Activated CD4-positive, alpha-beta T cell treated with anti-CD3 and anti-CD28 coated beads for 24 hours (primary cell): ENCODE measurements at places on chromosomes 4 and X.

DNA sequence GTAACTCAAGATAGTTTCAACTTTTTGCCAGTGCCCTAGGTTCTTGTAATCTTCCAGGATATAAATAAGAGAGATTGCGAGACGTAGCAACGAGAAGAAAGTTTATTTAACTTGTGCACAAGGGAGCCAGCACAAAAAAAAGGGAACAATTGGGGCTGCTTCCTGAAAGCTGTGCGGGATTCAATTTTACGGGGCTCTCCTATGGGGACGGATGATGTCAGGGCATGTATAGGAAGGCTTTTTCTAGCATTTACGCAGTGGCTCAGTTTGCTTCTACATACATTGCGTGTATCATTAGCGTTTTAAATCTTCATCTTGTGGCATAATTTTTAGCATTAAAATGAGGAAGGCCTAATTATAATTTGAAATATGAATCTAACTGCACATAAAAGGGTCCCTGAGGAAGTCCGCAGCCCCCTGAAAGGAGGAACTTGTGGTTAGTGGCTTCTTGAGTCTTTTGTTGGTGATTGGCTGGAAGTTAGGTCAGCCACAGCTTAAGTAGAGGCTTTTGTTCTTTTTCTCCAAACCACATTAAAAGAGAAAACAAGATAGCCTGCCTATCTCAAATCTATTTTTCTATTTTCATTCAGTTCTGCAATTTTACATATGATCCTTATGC lies 668.2 kb upstream of the NDST4 start:
- DNase-seq = no peak

GRCh38 chr4:61299316-61299715 lies 99.2 kb downstream of the ADGRL3 start:
- DNase-seq = no peak

DNA sequence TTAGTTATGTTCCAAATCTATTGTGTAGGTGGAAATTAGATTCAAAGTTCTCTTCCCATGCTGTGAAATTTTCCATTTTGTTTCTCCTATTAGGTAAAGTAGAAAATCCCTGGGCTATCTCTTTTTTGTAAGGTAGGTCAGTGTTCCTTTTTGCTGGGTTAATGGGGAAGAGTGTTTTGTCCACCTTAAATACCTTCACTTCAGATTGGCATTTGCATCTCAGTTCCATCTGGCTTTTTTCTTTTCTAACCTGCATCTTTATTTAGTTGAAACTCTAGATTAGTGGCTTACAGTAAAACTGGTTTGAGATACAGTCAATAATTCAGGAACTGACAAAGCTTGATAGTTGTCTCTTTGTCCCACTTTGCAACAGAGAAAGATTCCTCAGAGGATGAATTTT lies 1115.8 kb downstream of the PDHA2 start:
- DNase-seq = no peak

- DNase-seq = no peak
These were observed 262.2 kb upstream of the TTC29 start for GRCh38 chr4:147207911-147208310.

DNA sequence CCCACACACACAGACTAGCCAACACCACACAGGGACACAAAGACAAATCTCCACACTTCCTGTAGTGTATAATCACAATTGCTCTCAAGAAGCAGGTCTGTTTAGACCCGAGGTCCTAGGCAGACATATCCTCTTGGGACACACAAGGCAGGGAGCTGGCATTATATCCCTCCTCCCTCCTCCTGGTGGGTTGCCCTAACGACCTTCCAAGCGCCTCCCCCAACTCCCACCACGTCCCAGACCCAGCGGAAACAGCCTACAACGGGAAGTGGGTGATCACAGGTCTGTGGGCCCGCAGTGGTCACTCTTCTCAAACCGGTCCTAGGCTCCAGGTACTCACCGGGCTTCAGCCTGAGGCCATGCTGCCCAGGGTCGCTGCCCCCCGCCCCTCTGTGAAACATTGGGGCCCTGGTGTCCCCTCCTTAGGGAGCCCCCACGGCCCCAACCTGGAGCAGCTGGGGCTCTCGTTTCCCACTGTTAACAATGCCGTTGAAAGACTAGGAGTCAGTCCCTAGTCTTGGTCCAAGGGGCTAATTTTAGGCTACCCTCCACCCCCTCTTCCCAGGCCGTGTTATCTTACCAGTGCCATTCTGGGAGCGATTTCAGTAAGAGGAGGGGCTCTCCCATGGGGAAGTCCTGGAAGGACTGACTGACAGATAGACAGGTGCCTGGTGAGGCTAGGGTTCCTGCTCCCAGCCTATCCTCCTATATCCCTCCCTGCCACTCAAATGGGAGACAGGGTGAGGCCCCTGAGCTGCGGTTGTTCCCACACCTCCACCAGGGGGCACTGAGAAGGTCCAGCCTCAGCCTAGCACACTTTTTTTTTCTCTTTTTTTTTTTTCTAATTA lies at the start of gene ASB12:
ASB12 (minus strand) TSS at position 485 of the 848 bp plus-strand sequence. CDS start 4,957 bp downstream, outside the sequence.
- no peak for DNase-seq

DNA sequence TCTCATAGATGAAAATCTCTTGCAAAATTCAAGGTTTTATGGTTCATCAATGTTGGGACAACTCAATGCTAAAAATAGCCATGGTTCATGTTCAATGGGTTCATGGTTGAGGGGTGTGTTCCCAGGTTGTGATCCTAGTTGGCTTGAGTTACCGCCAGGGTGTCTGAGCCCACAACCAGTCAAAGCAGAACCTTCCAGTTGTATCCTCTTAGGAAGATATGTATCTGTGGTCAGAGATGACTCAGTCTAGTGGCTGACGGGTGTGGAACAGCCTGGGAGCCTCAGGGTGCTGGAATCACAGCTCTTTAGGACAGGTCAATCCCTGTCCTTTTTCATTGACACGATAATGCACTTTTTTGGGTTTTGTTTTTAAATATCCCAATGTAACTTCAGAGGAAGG lies 192.3 kb upstream of the NR3C2 start:
- DNase-seq = no peak

DNA sequence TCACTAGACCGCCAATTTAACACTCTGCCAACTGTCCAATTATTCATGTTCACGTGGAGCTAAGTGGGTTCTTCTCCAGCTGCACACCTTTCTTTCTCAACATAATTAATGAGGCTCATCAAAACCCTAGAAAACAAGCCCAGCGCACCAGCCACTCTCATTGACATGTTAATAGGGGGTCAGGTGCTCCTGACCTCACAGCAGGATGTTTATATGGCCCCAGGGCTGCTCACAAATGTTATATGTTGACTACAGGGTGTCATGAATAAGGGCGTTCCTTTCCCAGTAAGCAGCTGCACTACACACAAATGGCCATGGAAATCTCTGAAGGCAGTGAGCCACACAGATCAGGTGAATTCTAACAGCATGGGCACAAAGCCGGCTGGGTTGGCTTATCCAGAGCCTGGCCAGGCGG lies 209.8 kb downstream of the MGST2 start:
- DNase-seq = no peak

- DNase-seq = no peak
These were observed 3.8 kb downstream of the ARHGAP10 start for GRCh38 chr4:147735413-147736301.

DNA sequence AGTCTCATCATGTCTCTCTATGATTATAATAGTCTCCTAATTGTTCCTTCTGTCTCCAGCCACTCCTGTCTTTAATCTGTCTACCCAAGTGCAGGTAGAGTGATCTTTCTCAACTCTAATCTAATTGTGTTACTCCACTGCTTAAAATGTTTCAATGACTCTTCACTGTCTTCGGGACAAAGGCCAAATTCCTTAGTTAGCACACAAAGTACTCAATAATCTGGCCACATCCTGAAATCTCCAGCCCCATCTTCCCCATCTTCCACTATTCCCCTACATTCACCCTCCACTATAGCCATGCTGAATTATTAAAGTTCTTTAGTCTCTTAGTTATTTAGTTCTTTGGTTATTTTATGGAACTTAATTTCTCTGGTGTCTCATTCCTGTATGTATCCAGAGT lies 353.3 kb downstream of the OPHN1 start:
- DNase-seq = no peak

DNA sequence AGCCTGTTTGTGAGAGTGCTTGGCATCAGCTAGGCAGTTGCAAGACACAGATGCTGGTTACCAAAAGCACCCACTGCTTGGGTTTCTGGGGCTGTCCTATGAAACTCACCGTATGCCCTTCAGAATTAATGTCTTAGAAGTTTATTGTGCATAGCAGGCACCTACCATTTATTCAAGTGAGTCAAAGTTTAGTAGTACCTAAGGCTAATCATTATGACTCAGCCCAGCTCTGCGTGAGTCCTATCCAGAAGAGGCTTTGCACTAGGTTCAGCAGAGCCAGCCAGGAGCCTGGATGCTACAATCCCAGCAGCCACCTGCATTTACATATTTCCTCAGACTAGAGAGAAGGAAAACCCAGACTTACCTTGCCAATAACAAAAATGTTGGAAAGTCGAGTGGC lies 4.2 kb downstream of the RPS4X start:
- no peak for DNase-seq

GRCh38 chr4:2482693-2483092 lies 13.8 kb downstream of the RNF4 start:
- DNase-seq = no peak

- DNase-seq = no peak
These were observed 10.9 kb upstream of the UBE2K start for GRCh38 chr4:39687014-39687413.

DNA sequence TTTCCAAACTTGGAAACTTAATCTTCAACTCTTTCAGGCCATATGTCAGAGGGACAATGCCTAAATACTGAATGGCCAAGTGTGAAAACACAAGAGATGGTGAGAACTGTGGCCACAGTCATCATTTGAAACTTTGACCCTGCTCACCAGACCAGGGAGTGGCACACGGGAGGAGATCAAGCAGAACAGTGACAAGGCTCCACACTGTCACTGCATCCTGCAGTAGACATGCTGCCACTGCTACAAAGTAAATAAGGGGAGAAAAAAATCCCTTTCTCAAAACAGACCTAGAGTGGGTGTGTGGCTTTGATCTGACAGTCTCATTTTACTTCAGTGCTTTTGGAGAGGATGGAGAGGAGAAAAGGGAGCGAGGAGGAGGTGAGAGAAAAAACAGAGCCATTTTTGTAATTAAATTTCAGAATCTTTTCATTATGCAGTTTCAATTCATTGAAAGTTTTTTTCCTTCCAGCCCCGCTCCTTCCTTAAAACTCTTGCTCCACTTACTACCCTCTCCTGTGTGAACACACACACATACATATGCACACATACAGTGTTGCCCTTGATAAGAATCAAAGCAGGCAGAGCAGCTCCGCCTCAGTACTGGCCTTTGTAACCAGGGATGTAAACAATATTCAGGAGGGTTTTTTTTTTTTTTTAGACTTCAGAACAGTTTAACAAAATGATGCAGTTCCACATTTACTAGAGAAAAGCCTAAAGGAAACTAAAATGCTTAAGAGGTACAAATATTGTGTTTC lies 34.4 kb downstream of the NEXMIF start:
- DNase-seq = no peak

- DNase-seq = no peak
These were observed 6.5 kb downstream of the TIFA start for GRCh38 chr4:112279025-112279881.

GRCh38 chr4:11218692-11219091 lies 210.0 kb downstream of the HS3ST1 start:
- DNase-seq = no peak

GRCh38 chrX:122046815-122047214 lies 999.4 kb downstream of the GLUD2 start:
- DNase-seq = no peak

- no peak for DNase-seq
These were observed 55.3 kb upstream of the HPSE start for GRCh38 chr4:83389756-83390505.

DNA sequence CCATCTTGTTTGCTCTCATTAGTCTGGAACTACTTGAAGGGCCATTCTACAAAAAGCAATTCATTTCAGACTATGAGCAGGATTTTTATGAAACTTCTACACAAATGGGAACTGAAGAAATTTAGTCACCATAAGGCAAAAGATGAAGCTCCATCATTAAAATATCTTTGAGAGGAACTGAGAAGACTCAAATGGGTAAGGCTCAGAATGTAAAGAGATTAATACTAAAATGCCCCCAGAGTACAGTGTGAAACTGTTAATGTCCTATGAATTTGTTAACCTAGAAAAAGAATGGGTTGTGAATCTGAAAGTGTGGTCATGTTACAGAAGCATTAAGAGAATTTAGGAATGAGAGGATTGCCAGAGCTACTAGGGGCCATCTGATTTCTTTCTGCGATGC lies 77.9 kb upstream of the SLC7A11 start:
- no peak for DNase-seq

DNA sequence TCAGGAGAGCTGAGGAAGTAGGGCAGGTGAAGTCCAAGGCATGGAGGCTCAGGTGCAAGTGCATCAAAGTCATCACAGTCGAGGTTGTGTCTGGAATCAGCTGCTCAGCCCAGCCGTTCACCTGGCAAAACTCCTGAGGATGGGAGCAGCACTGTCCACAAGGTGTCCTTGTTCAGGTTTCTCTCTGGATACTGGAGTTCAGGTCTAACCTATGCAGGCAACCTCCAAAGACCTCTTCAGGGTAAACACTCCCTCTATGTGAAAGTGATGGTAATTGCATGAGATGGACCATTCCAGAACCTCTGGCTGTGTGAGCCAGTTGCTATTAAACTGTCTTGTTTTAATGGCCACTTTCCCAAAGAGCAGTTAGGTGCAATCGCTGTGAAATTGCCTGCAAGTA lies 120.2 kb upstream of the PSAPL1 start:
- DNase-seq = no peak

GRCh38 chr4:151940926-151941617 lies 180.3 kb upstream of the GATB start:
- no peak for DNase-seq

DNA sequence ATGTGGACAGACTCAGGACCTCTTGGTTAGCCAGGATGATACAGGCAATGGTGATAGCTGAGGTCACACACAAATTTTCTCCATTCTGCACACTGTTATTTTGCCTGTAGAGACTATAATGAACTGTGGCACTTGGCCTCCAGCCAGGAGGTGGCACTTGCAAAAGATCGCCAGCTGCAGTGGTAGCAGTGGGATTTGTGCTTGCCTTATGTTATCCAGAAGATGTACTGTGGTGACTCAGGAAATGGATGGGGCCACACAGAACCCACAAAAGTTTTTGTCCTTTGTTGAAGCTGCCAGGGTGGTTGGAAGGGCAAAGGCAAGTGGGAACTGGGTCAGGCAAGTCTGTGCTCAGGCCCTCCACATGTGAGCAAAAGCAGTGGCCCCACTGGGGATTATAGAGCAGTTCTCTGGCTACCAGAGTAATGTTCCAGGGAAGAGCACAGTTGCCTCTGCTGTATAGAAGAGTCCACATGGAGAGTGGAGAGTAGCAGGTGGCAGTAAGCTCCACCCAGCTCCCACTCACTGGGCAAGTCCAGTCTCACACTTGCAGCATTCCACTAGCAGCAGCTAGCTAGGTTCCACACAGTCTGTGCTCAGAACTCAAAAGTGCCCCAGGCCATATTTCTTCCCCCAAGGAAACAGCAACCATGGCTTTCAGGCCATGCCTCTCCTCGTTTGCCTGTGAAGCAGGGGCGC lies 5.9 kb upstream of the C4orf17 start:
- no peak for DNase-seq
